Activated naive CD4-positive, alpha-beta T cell treated with Interleukin-2 at 50 U/mL for 16 hours (primary cell): ENCODE measurements at places on chromosomes 4 and X.
A peak's percentile ranks its signal among the peaks of the same experiment; 100 is the strongest.

GRCh38 chrX:133380711-133381619 lies 34.3 kb downstream of the GPC4 start:
- DNase-seq = no peak

DNA sequence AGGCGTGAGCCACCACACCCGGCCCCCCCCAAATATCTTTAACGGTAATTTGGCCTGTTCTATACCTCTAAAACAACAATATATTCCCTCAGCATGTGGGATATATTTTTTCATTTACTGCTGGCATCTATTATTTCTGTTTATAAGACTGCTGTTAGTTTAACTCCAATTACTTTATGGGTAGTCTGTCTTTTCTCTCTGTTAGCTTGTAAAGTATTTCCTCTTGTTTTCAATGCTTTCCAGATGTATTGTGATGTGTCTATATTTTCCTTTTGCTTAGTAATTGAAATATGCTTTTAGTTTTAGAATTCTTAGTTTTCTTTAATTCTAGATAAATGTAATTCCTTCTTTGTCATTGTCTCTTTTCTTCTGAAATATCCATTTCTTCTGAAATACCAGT lies 445.8 kb downstream of the ANKRD50 start:
- DNase-seq = no peak

- no peak for DNase-seq
Observed at GRCh38 chr4:6288342-6288741, 18.7 kb downstream of the WFS1 start.

GRCh38 chr4:71270901-71271300 lies 67.9 kb upstream of the SLC4A4 start:
- no peak for DNase-seq

- no peak for DNase-seq
Observed at GRCh38 chr4:70600977-70601376, 8.9 kb downstream of the AMBN start.

GRCh38 chr4:16890651-16891050 lies 7.8 kb downstream of the LDB2 start:
- no peak for DNase-seq

- no peak for DNase-seq
Observed at GRCh38 chr4:173434231-173434630, 35.3 kb upstream of the SCRG1 start.

GRCh38 chrX:37332987-37333658 lies 16.0 kb upstream of the PRRG1 start:
- no peak for DNase-seq

DNA sequence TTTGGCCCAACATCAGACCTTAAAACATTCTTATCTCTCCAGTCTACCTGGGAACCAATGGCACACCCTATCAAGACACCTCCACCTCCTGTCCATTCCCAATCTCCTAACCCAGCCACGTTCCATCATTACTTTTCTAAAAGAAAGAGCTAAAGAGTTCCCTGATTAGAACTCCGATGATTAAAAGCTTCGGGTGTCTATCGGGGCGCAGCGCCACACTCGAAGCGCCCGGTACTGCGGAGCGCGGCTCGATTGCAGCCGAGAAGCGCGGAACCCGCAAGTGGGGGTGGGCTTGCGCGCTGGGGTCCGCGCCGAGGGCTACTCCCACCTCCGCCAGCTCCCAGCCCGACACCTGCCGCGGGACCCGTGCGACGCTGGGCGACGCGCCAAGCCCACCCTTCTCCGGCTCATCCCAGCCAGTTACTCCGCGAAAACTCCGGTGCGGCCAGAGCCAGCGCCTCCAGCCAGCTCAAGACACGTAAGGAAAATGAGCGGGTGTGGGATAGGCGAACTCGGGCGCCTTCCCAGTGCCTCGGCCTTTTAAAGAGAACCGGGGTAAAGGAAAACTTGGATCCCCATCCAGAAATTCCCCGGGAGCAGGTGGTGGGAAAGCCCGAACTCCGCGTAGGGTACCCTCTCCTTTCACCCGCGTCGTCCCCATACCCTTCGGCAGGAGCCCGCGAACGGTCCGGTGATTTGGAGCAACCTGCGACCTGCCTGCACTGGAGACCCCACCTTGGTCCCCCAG lies 593 bp downstream of the NPY1R start:
- no peak for DNase-seq

DNA sequence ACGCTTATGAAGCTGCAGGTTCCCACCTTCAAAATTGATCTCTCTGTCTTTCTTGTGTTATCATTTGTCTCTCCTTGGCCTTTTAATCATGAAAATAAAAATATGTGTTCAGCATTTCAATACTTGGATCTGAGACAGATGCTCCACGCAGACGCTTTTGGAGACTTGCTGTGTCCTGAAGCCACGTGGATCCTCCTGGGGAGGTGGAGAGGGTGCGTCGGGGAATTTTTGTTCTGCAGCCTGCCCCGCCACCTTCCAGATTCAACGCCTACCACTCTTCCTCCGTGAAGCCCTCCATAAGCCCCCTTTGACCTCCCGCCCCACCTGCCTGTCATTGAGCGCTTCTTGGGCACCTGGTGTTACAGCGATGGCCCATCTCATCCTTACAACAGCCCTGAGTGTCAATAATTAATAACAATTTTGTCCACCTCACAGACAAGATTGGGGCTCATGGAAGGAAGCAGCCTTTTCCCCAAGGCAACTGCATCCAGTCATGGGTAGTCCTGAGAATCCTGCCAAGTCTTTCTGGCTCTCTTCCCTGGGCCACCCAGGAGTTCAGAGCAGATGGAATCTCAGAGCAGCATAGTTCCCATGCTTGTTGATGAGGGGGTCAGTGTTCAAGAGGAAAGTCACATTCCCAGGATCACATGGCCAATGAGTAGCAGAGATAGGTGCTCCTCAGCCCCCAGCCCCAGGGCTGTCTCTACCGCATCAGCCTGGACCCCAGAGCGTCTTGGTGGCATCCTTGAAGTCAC lies 172.6 kb upstream of the PSAPL1 start:
- no peak for DNase-seq

GRCh38 chr4:121736735-121737351 lies 28.1 kb downstream of the SMIM43 start:
- DNase-seq = no peak

GRCh38 chr4:27692158-27692557 lies 831.5 kb downstream of the STIM2 start:
- no peak for DNase-seq

DNA sequence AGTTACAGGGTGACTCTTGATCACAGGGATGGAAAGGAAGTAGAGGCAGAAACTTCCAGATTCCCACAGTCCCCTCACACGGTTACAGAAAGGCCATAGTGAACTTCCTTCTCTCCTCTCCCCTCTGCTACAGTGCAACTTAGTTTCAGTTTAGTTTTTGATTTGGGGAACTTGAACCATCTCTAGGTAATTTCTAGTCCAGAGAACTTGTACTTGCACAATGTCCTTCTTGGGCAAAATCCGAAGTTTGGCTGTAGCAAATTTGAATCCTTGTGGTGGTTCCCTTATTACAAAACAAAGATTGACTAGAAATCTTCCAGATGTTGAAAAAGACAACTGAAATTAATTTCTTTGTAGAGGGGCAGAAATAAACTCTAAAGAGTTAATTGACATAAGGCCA lies 1.2 kb upstream of the BLTP1 start:
- DNase-seq = no peak

- no peak for DNase-seq
Observed at GRCh38 chrX:100085846-100086245, 324.2 kb downstream of the PCDH19 start.

DNA sequence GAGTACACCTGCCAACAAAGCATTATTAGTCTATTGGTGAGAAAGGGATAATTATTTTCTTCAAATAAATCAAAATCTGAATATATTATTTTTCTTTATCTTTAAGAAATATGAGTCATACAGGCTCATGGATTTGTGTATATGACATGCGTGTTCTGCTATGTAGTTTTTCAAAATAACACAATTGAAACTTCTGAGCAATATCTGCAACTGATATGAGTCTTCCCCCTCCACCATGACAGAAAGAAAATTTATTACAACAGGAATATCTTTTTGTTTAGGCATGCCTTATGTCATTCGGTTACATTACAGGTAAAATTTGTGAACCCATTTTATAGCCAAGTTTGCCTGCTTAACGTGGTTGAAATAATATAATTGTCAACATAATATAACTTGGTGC lies 32.0 kb downstream of the TMPRSS11A start:
- no peak for DNase-seq

GRCh38 chr4:165600959-165601683 lies 222.3 kb downstream of the CPE start:
- no peak for DNase-seq

DNA sequence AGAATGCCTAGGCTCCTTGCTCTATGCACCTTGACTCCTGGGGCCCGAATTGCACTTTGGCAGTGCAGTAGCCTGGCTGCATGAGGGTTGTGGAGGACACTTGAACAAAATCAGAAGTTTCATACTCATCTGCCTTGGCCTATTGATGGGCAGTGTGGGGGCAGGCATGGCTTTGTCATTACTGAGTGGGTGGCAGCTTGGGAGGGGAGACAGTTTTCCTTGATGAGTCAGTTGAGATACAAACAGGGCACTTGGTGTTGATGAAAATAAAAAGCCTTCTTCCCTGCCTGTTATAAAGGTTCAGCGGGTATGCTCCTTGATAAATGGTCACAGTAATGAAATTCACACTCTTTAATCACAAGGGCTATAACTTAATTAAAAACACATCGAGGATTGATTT lies 126.8 kb upstream of the MAMLD1 start:
- no peak for DNase-seq

DNA sequence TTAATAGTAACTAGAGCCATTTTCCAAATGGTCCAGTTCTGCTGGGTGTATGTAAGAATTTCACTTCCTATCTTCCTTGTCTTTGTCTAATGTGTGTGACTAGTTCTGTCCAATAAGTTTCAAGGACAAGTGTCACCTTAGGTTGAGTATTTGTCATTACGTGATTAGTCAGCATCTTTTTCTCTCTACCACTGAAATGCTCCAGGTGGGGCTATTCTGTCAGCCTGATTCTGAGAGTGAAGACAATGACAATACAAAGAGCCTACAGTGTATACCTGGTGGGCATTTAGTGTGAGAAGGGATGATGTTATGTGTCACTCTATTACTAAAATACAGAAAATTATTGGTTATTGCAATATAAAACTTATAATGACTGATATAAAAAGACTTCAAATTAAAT lies 876.3 kb downstream of the C4orf33 start:
- DNase-seq = no peak

- DNase-seq = no peak
Observed at GRCh38 chrX:41594634-41595033, 94.1 kb upstream of the GPR34 start.

GRCh38 chrX:44570522-44570921 lies 27.9 kb upstream of the FUNDC1 start:
- no peak for DNase-seq

DNA sequence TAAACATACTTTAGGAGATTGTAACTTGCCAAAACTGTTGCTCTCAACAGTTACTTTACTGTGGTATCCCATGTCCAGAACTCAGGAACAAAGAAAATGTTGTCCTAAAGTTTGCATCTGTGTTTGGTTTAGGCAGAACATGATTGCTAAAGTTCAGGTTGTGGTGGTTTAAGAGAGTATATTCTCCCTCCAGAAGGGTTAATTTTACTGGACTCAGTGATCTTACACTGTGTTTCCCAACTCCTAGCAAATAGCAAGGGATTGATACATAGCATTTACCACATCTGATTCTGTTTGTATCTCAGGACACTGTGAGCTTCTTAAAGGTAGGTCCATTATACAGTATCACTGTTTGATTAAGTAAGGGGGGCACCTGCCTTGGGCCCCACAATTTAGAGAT lies 13.3 kb upstream of the DCK start:
- no peak for DNase-seq

DNA sequence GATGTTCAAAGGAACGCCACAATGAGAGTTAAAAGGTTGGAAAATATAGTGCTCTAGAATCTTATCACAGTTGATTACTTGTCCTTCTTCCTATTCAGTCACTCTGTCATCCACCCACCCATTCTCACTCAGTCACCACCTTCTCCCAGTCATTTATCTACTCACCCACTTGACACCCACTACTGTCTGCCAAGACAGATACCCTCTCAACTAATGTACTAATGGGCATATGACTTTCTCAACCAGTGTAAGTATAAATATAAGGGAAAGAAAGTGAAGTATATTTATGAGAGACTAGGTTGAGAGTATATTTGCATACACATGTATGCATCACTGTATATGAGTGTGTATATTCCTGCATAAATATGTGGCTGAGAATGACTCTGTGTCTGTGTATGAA lies 20.0 kb downstream of the MID2 start:
- DNase-seq = peak; percentile 29

GRCh38 chrX:95762716-95763115 lies 921.9 kb upstream of the DIAPH2 start:
- DNase-seq = no peak

DNA sequence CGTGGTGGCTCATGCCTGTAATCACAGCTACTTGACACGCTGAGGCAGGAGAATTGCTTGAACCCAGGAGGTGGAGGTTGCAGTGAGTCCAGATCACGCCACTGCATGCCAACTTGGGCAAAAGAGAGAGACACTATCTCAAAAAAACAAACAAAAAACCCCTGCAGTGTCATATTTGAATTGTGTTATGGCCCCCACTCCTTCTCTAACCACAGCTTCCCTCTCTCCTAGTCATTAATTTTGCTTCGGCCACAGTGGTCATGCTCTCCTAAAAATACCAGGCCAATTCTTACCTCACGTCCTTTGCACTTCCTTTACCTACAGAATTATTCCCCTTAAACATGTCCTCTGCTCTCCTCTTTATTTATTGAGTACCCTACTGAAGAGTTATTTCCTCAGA lies 206.1 kb downstream of the PPP3CA start:
- no peak for DNase-seq

DNA sequence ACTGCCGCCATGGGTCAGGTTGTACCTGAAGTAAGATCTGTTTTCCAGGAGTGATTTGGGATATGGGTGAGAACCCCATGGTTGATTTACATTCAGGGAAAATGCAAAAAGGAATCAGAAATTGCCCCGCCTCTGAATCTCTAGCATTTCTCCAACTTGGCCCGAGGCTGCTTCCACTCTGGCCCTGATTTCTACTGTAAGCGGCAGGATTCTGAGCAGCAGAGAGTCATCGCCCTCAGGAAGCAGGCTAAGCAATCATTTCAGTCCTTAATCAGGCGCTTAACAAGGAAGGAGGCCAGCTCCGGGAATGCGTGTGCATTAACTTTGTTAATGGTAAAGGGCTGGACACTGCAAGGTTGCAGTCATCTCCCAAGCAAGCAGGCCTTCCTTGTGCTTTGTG lies 88.5 kb upstream of the DHX15 start:
- DNase-seq = no peak
